ENCODE measurements at places on chromosomes 11 and 22. TPM values are rescaled to one million over a fixed set of nuclear protein-coding genes. Genes with fewer than 3 reads are reported as not detected.

Gene PITPNB
- 90.6 TPM for total RNA-seq

Gene APOBEC3B
- 4.0 TPM for total RNA-seq

Gene SRSF8
- 41.6 TPM for total RNA-seq

GRCh38 chr11:118252688-118253087 lies 523 bp upstream of the MPZL3 start:
- H3K4me1 ChIP-seq, result peaks cover 6% of the 10 kb centered on the region
- no peak overlapping the region for H3K27ac ChIP-seq
- H3K27me3 ChIP-seq, result peaks cover 10% of the 10 kb centered on the region
- peak overlapping the region; percentile 96 for H3K4me3 ChIP-seq
- no peaks in the 10 kb centered on the region for H3K36me3 ChIP-seq
- DNase-seq, result no peak

GRCh38 chr11:22084564-22084963 lies 108.3 kb upstream of the ANO5 start:
- H3K27me3 ChIP-seq, result no peaks in the 10 kb centered on the region
- no peak overlapping the region for H3K27ac ChIP-seq
- DNase-seq, result no peak
- no peaks in the 10 kb centered on the region for H3K4me1 ChIP-seq

DNA sequence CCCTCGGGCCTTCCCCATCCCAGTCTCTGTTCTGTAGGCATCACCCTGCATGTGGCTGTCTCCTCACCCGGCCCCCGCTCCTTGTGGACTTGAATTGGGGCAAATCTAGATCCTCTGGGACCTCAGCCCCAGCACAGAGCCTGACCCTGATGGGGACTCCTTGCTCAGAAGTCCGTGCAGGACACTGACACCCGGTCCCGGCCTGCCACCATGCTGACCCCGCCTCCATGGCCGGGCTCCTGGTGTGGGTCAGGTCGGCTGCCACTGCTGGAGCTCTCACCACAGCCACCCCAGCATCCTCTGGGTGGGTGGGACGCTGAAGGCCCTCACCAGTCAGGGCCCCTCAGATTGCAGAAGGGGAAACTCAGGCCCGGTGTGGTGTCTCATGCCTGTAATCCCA lies 1.8 kb downstream of the IGLL1 start:
- no peaks in the 10 kb centered on the region for H3K4me1 ChIP-seq
- no peak overlapping the region for H3K27ac ChIP-seq
- no peaks in the 10 kb centered on the region for H3K36me3 ChIP-seq
- H3K27me3 ChIP-seq, result peaks cover 4% of the 10 kb centered on the region
- DNase-seq, result no peak

DNA sequence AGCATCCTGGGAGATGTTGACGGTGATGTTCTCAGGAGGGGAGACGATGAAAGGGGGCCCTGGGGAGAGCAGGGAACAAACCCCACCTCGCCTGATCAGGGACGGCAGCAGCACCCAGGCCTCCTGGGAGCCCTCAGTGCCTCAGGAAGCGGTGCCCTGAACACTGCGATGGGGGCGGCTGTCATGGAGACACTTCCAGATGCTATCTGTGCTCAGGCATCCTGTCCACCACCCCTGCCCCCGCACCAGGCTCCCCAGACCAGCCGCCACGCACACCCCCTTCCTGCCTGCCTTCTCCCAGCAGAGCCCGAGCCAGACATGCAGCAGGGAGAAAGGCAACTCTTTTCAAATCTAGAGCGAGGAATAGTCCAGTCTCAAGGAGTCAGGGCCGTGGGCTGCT lies 20.6 kb downstream of the IGSF9B start:
- H3K4me1 ChIP-seq, result no peaks in the 10 kb centered on the region
- H3K36me3 ChIP-seq, result no peaks in the 10 kb centered on the region
- H3K4me3 ChIP-seq, result no peak overlapping the region
- no peak overlapping the region for H3K27ac ChIP-seq
- DNase-seq, result no peak
- no peaks in the 10 kb centered on the region for H3K27me3 ChIP-seq

- DNase-seq, result no peak
- no peaks in the 10 kb centered on the region for H3K36me3 ChIP-seq
- H3K4me3 ChIP-seq, result no peak overlapping the region
- H3K27ac ChIP-seq, result no peak overlapping the region
Measured at GRCh38 chr22:26912655-26913345, 255.4 kb downstream of the MIAT start.

- H3K36me3 ChIP-seq, result no peaks in the 10 kb centered on the region
- no peak overlapping the region for H3K4me3 ChIP-seq
- H3K27ac ChIP-seq, result no peak overlapping the region
- H3K4me1 ChIP-seq, result peaks cover 14% of the 10 kb centered on the region
- no peak for DNase-seq
- no peaks in the 10 kb centered on the region for H3K27me3 ChIP-seq
Measured at GRCh38 chr11:34335331-34335730, 22.5 kb downstream of the ABTB2 start.
